ENCODE measurements at places on chromosomes 1 and 21. TPM values are rescaled to one million over a fixed set of nuclear protein-coding genes. Genes with fewer than 3 reads are reported as not detected.
A peak's percentile ranks its signal among the peaks of the same experiment; 100 is the strongest.

DNA sequence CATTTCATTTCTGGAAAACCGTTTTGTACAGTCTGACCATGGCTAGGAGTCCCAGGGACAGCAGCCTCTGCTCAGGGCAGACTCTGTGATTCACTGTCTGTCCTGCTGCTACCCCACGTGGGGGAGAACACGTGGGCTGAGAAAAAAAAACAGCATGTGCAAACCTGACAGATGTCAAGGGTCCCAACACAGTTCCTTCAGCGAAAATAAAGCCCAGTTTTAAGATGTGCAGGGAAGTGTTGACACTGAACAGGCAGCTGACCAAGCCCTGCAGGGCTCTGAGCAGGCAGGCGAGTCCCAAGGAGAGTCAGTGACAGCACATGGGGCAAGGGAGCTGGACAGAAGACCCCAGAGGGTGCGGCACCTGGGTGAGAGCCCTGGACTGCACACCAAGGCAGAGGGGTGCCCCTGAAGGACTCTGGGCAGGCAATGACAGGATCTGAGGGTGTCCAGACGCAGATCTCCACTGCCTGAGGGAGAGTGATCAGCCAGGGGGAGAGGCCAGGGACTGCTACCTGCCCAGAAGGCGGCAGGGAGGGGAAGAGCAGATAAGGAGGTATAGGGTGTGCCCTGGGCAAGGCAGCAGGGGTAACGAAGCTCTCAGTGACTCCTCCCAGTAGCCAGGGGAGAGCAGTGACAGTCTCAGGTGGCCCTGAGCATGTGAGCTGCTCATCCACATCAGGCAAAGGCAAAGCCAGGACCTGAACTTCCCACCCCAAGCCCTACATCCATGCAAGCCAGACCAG, 5.1 kb upstream of the SPATC1L start:
- H3K4me3 ChIP-seq = no peak overlapping the region
- H3K27ac ChIP-seq = peak overlapping the region; percentile 6
- no peak for DNase-seq
- H3K27me3 ChIP-seq = no peaks in the 10 kb centered on the region
- H3K4me1 ChIP-seq = no peaks in the 10 kb centered on the region
- H3K36me3 ChIP-seq = peaks cover 29% of the 10 kb centered on the region

GRCh38 chr1:24941564-24941963, 11.5 kb upstream of the RUNX3 start:
- no peak for DNase-seq
- no peaks in the 10 kb centered on the region for H3K27me3 ChIP-seq
- no peak overlapping the region for H3K27ac ChIP-seq

DNA sequence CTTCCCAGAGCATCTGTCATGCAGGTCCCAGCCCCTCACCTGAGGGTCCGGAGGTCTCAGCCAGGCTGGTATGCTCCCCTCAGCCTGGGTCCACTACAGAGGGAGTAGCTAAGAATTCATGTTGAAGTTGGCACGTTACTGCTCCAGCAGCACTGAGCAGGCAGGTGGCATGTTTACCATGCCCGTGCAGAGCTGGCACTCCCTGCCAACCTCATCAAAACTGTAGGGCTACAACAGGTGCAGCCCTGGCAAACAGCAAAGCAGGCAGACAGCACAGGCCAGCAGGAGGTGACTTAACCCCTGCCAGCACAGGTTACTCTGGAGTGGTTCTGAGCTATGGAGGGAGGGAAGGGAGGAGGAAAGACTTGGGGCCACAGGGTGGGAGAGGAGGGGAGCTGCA, 46.4 kb downstream of the NUAK2 start:
- peaks cover 12% of the 10 kb centered on the region for H3K36me3 ChIP-seq
- no peaks in the 10 kb centered on the region for H3K27me3 ChIP-seq
- no peaks in the 10 kb centered on the region for H3K4me1 ChIP-seq
- DNase-seq = no peak

- peak overlapping the region; percentile 99 for H3K27ac ChIP-seq
- DNase-seq = peak; percentile 95
- H3K27me3 ChIP-seq = no peaks in the 10 kb centered on the region
- peak overlapping the region; percentile 90 for H3K4me3 ChIP-seq
These were observed 546 bp downstream of the NEK7 start for GRCh38 chr1:198157241-198157846.

DNA sequence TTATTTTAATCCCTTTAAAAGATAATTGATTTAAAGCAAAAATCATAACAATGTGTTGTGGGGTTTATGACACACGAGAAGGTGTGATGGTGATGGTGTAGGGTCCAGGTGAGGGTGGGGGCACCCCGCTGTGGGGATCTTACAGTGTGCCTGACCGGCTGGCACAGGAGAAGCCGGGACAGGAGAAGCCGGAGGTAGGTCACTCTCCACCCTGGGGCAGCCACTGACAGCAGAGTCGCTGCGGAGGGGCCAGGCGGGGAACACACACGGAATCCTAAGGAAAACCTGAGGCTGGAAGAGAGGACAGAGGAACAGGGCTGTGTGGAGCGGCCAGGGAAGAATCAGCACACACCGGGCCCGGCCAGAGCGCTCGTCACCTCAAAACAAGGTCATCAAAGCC, 4.3 kb upstream of the LRRC3 start:
- no peak overlapping the region for H3K4me3 ChIP-seq
- DNase-seq = no peak
- H3K27ac ChIP-seq = no peak overlapping the region
- H3K4me1 ChIP-seq = no peaks in the 10 kb centered on the region
- H3K36me3 ChIP-seq = no peaks in the 10 kb centered on the region
- H3K27me3 ChIP-seq = no peaks in the 10 kb centered on the region

DNA sequence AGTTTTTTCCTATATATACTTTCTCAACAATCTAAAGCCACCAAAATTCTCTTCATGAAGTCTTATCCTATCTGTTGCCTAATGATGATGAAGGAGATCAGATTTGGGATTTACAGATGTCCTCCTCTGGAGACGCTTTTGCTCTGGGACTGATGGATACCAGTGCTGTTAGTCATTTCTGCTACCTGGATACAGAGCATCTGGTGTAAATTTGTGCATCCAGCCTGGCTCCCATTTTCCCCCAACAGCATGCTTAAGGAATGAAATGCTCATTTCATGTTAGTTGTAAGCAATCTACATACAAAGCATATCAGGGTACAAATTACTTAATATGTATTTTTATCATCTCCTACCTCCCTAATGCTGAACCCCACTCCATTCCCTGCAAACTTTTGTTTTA, 57.7 kb downstream of the HNRNPR start:
- no peak for DNase-seq
- no peak overlapping the region for H3K4me3 ChIP-seq
- H3K36me3 ChIP-seq = peaks cover 24% of the 10 kb centered on the region

GRCh38 chr21:26847921-26848320, 2.7 kb upstream of the ADAMTS1 start:
- H3K4me1 ChIP-seq = peaks cover 3% of the 10 kb centered on the region
- DNase-seq = no peak
- H3K27me3 ChIP-seq = no peaks in the 10 kb centered on the region

SLC9C2 gene
- not detected for total RNA-seq

FAM177B gene
- not detected for total RNA-seq

FAAH gene
- total RNA-seq = 6.0 TPM

HCRTR1 gene
- not detected for total RNA-seq

RGS13 gene
- total RNA-seq = not detected

ENAH gene
- total RNA-seq = 103 TPM

DNM3 gene
- total RNA-seq = 9.6 TPM
